ENCODE measurements at places on chromosomes 2 and 18.

DNA sequence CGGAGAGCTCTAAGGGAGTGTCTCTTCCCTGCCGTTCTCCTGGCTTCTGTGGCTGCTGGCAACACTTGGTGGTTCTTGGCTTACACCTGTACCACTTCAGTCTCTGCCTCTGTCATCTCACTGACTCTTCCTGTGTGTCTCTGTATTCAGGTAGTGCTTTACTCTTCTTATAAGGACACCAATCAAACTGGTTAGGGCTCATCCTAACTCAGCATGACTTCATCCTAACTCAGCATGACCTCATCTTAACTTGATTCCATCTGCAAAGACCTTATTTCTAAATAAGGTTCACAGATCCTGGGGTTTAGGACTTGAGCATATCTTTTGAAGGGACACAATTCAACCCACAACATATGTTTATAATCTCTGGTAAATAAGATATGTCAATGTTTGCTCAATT lies 51.6 kb upstream of the DSEL start:
- no peak for DNase-seq

GRCh38 chr2:238702276-238703052 lies 145.4 kb upstream of the TWIST2 start:
- DNase-seq: no peak

- no peak for DNase-seq
Measured at GRCh38 chr2:177633111-177633510, 240.5 kb downstream of the AGPS start.

GRCh38 chr2:54486766-54487165 lies 30.6 kb downstream of the SPTBN1 start:
- no peak for DNase-seq

- no peak for DNase-seq
Measured at GRCh38 chr18:74571895-74572680, 25.6 kb upstream of the ZNF407 start.

DNA sequence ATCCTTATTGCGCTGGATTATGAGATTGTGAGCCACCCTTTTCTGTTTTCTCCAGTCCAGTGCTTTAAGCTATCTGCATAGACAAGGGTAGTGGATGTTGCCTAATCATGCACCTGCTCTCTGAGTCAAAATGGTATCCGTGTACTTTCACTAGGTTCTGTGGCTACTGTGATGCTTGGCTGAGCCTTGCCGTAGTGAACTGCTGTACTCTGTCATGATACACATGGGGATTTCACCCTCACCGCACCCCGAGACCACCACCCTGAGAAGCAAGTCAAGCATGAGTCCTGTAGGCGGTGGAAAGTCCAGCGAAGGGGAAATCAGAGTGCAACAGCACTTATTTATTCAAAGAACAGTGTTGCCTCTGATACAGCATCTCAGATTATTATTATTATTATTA lies 55.0 kb downstream of the ARHGAP25 start:
- no peak for DNase-seq

GRCh38 chr18:31230495-31230894 lies 67.8 kb upstream of the DSC1 start:
- DNase-seq: no peak

DNA sequence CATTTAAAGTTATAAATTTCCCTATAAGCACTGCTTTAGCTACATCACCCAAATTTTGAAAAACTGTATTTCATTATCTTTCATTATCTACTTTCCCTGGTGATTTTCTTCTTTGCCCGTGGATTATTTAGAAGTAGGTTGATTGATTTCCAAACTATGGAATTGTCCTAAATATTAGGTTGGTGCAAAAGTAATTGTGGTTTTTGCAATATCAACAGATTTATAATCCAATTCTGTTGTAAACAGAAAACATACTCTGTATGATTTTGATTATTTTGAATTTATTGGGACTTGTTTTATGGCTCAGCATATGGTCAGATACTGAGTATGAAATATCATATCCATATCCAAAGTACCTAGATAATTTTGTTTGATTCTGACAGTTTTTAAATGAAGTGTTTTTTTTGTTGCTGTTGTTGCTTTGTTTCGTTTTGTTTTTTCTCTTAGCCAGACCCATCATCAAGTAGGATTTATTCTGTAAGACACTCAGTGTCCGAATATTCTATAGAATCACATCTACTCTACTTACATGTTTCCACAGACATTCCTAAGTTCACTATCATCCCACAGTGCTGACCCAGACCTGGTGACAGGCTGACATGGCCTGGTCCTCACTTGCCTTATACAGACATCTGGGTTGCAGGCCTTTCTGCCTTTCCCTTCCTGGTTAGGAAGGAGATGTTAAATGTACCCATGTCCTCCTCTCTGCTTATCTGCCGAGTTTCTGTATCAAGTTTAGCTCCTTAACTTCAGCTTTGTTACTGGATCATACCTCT lies 2.1 kb upstream of the TRABD2A start:
- DNase-seq: no peak

GRCh38 chr2:43041661-43042360 lies 184.6 kb downstream of the ZFP36L2 start:
- DNase-seq: no peak

GRCh38 chr2:65128297-65129190 lies 1.4 kb downstream of the RAB1A start:
- no peak for DNase-seq

GRCh38 chr2:209062210-209062609 lies 361.6 kb upstream of the MAP2 start:
- no peak for DNase-seq

- no peak for DNase-seq
Measured at GRCh38 chr2:174485788-174486562, 854 bp downstream of the GPR155 start.

DNA sequence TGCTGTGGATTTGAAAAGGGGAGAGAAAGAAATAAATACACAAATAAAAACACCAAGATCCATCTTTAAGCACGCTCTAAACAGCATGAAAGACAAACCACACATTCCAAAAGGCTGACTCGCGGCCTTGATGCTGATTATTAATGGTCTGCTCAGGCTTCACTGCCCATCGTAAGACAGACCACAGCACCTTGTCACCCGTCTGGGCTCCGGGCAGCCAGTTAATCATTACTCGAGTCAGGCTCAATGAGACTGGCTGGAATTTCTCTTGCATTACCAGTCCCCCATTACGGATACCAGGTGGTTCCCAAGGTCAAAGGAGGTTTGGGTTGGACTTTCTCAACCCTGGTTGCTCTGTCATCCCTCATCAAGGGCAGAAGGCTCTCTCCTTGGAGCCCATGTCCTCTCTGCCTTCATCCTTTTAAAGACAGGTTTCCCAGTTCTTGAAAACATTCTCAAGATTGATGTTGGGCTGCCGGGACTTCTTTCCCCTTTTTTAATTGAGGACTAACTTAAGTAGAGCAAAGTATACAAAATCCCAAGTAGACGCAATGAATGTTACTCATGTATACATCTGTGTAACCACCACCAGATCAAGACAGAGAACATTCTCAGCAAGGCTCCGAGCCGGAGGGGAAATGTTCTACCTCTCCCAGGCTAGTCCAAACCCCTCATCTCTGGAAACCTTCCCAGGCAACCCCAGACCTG lies 8.1 kb downstream of the SMAD7 start:
- no peak for DNase-seq
